ENCODE measurements at places on chromosomes 7 and 10.

DNA sequence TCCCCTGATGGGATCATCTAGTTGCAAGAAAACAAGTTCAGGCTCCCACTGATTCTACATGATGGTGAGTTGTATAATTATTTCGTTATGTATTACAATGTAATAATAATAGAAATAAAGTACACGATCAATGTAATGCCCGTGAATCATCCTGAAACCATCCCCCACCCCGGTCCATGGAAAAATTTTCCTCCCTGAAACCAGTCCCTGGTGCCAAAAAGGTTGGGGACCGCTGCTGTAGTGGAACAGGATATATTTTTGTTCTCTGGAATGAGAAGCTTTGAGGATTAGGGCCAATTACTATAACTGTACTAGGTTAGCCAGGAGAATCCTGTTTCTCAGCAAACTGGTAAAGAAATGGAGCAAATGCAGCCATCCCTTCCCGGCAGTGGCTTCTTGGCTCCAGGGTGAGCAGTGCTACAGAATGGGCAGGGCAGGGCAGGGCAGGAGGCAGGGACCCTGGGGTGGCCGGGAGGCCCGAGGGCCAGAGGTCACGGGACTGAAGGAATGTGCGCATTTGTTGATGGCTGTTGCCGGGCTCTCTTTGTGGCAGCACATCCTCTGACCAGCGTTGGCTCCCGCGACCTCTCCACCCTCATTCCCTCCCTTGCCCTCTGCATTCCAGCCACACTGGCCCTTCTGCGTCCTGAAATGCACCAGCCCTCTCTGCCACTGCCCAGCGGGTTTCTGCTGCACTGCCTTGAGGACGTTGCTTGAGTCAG lies 162.3 kb upstream of the NPS start:
- DNase-seq, result no peak

GRCh38 chr7:132739271-132739955 lies 163.1 kb upstream of the PLXNA4 start:
- no peak for DNase-seq

DNA sequence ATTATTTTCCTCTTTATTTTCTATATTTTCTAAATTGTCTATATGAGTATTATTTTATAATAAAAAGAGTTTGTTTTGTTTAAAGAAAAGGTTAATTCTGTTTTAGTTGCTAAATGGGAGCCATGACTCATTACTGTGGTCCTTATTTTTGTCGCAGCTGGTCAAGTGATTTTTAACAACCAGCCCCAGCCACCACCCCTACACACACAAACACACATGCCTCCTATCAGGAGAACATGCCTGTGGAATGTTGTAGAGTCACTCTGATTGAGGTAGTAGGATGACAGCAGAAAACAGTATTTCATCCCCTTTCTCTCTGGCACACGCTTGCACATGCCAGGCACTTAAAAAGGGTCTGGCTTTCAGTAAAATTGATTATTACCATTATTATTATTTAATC lies 68.6 kb upstream of the GDF10 start:
- no peak for DNase-seq

DNA sequence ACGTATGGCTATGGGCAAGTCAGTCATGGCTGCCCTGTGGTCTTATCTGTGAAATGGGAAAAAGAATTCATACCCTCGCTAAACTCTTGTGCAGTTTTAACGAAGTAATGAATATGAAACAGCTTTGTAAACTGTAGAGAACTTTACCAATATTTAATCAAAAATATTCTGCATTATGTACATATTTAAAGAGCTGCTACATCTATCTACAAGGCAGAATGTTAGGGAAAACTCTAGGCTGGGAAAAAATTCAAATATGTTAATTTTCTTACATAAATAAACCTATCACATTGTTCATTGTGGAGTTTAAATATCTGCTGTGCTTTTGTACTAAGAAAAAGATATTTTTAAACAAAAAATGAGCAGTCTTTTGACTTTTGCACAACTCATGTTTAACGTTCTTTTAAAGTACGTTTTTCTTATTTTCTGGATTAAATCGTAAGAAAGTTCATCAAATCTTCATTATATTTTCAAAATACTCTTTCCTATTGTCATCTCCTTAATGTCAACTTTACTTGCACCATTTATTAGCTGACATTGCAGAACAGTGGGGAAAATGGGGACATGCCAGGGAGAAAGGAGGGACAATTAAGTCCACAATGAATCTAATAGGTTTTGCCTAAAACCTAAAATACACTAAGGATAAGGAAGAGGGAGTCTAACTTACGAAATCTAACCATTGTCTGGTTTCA lies 57.5 kb downstream of the ICA1 start:
- DNase-seq, result no peak

DNA sequence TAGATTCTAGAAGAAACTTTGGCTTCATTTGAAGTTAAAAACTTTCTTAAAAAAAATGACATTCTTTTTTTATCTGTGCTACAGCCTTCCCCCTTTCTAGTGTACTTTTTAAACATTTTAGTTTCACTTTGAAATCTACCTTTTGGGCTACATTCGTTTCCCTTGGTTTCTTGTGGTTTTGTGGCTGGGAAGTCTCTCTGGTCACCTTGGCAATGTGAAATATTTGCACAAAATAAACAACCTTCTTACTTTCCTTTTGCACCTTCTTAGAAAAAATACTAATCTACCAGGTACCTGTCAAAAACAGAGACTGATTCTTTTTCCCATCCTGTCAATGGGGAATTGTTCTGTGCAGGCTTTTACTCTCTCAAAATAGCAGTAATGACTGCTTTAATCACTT lies 350.2 kb downstream of the GATA3 start:
- peak; percentile 31 for DNase-seq

All from KBM-7 (cell line).